Stimulated activated CD4-positive, alpha-beta T cell treated with anti-CD3 and anti-CD28 coated beads, Interleukin-15, amount 100 ng/mL, for 1 hour (primary cell): ENCODE measurements at places on chromosomes 5 and 9.
A peak's percentile ranks its signal among the peaks of the same experiment; 100 is the strongest.

GRCh38 chr5:169157064-169157463 is 143.9 kb downstream of the SLIT3 start:
- DNase-seq = no peak

DNA sequence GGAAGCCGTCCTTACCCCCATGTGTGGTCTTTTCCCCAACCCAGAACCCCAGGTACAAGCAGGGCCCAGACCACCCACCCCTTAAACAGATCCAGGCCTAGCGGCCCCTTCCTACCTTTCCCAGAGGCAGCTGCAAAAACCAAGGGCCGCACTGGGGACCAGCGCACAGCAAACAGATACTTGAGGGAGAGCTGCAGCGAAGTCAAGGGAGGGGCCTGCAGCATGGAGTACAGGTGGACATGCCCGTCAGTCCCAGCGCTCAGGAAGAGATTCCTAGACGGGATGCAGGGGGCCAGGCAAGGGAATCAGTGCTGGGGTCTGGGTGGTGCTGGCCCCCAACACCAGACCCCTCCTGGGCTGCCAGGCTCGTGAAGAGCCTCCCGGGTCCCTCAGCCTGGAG is 22.5 kb downstream of the DYNC2I2 start:
- no peak for DNase-seq

GRCh38 chr5:177462021-177462670 is 11.3 kb downstream of the DBN1 start:
- no peak for DNase-seq

DNA sequence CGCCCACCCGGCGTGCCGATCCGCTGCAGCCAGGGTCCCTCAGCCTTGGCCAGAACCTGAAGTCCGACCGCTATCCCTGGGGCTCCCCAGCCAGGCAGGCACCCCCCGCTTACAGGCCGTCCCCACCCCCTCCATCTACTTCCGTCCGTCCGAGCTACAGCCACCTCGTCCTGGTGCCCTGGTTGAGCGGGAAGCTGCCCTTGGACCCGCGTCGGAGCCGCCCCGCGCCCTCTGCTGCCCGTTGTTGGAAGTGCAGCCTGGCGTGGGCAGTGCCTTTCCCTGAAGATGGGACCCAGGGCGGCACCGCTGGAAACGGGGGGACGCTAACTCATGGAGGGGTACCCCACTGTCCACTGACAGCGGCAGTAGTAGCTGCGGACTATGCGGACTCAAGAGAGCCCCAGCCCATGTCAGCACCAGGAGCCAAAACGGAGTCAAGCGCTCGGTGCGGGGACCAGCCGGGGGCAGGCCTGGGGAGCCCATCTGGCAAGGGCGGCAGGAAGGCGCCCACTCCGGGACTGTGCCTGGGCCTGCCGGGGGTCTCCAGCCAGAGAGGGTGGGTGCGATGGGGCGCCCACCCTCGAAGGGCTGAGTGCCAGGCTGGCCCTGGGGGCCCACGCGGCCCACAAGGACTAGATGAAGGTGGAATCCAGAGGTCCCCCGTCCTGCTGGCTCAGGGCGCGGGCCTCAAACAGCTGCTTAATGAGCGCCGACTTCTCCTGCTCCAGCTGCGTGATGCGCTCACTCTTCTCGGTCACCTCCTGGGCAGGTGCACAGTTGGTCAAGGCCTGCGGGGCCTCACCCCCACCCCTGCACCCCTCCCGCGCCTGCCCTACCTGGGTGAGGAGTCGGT is 6.1 kb downstream of the SAPCD2 start:
- DNase-seq = peak; percentile 31

- no peak for DNase-seq
Measured at GRCh38 chr9:36876056-36876455, 158.0 kb downstream of the PAX5 start.

GRCh38 chr5:75433814-75434506 is 77.5 kb downstream of the CERT1 start:
- no peak for DNase-seq

GRCh38 chr9:131692612-131693562 is 47.0 kb downstream of the RAPGEF1 start:
- DNase-seq = no peak

DNA sequence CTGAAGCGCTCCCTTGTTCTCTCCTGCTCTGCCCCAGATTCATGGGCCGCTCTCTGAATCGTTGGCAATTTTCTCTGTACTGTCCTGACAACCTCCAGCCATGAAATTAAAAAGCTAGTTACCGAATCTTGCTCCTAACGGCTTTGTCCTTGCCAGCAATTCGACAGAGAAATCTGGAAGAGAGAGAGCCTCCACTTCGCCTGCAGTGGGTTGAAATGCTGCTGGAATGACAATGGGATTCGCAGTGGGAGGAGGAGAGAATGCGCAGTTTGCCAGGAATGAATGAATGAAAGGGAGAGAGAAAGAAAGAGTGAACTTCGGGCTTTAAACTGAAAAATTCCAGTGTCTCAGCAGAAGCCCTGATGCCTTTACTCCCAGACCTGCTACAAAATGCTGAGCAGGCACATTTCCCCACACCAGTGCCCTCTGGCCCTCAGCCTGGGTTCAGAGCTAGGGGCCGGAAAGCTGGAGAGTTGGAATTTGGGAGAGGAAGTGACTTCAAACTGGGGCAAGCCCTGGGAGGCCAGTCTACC is 11.5 kb upstream of the BOD1 start:
- no peak for DNase-seq

GRCh38 chr5:149737355-149737754 is 7.2 kb downstream of the PPARGC1B start:
- no peak for DNase-seq

DNA sequence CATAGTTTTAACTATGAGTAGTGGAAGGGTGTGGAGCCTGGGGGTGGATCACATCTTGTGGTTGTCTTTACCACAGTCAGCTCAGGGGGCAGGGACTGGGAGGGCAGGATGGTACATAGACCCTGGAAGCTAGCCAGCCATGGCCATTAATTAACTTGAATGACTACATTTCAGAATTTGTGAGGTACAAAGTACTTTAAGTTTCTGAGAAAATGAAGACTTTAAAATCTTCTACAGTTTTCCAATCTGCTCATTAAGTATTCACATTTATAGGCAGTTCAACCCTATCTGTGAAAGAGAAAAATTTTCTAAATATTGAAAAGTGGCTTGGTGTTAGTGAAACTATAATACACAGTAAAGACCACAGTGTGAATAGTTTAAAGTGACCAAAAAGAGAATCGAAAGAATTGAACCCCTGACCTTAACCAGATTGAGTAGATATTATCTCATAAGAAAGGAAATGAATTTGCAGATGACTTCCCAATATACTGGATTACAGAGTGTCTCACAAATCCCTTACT is 234.2 kb upstream of the MEF2C start:
- DNase-seq = no peak

DNA sequence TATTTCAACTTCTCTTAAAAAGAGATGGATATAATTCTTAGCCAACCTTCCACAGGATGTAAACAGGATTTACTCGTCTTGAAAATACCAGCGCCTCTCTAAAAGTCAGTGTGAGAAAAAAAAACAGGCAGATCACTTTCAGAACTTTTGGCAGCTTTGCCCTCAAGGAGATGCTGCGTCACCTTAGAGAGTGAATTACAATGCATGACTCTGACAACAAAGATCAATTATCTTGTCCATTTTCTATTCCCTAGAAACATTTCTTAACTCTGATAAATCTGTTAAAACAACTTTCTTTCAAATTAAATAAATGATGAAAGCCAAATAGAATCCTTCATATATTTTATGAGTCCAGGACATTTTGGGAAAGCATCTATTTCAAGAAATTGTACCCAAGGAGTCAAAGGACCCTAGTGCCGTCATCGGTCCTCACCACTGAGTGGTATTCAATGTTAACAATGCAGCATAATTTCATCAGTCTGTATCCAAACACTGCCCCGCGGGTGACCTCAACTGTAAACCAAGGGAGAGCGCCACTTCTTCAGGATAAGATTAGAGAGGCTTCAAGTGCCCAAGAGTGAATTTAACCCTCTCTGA is 536.0 kb downstream of the PDE4D start:
- DNase-seq = no peak
